ENCODE measurements at places on chromosomes 2 and 18.
A peak's percentile ranks its signal among the peaks of the same experiment; 100 is the strongest.

DNA sequence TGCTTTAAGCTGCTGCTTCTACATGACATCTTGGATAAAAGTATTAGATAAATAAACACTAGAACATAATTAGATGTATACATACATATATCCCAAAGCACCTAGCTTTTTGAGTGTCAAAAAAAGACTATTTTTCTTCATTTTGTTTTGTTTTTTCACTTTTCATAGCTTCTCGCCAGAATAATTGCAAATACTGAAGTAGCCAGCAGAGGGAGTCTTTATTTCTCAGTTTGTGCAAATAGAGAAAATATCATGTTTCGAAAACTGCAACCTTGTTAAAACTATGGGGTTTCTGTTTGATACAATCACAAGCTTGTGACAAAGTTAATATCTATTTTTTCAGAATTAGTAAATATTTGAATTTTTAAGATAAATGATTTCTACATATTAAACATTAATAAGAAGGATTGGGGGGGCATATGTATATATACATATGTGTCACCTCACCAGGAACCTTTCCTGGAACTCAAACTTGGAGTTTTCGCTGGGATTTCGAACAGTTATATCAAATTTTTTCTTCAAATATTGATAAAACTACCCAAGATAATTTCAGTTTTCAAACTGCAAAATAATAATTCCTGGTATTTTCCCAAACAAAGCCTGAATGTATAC lies 61.0 kb downstream of the GRB14 start:
- DNase-seq = peak; percentile 46

GRCh38 chr2:163175294-163175693 lies 336.7 kb upstream of the KCNH7 start:
- no peak for DNase-seq

- no peak for DNase-seq
Observed at GRCh38 chr2:101986804-101987740, 4.7 kb upstream of the IL1R2 start.

- DNase-seq = no peak
Observed at GRCh38 chr2:214077727-214078126, 333.1 kb upstream of the VWC2L start.

DNA sequence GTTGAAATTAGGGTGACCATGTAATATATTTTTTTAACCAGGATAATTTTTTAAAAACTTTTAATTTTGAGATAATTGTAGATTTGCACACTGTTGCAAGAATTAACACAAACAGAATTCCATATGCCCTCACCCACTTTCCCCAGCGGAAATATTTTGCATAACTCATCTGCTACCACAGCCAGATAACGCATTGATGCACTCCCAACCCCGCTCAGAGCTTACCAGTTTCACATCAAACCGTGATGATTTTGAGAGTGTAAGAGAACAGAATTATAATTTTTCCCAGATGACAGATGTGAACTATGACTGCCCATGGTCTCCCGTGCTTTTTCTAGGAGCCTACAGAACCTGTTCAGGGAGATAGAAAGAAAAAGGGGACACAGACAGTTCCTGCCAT lies 35.2 kb upstream of the LDLRAD4 start:
- peak; percentile 48 for DNase-seq

GRCh38 chr18:41323044-41323443 lies 632.0 kb upstream of the PIK3C3 start:
- no peak for DNase-seq

GRCh38 chr2:58973811-58974281 lies 732.7 kb upstream of the FANCL start:
- DNase-seq = no peak

- DNase-seq = no peak
Observed at GRCh38 chr2:118945881-118946280, 3.9 kb downstream of the MARCO start.

DNA sequence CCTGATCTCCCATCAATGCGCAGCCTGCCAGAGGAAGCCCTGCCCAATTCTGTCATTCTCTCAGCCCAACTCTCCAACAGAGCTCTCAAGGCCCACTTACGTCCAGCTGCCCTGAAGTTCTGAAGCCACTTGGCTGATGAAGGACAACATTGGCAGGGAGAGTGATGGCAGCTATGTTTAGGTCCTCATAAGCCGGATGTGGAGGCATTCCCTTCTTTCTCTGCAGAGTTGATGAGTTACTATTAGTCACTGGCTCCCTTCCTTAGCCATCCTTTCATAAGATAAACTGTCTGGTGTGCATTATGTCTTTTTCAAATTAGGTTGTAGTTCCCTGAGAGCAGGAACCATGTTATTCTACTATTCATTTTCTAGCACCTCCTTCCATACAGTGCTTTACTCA lies 22.5 kb upstream of the TACR1 start:
- DNase-seq = peak; percentile 45

GRCh38 chr2:207139552-207139951 lies 26.2 kb downstream of the KLF7 start:
- peak; percentile 54 for DNase-seq

GRCh38 chr2:185522472-185522871 lies 216.1 kb upstream of the FSIP2 start:
- no peak for DNase-seq

DNA sequence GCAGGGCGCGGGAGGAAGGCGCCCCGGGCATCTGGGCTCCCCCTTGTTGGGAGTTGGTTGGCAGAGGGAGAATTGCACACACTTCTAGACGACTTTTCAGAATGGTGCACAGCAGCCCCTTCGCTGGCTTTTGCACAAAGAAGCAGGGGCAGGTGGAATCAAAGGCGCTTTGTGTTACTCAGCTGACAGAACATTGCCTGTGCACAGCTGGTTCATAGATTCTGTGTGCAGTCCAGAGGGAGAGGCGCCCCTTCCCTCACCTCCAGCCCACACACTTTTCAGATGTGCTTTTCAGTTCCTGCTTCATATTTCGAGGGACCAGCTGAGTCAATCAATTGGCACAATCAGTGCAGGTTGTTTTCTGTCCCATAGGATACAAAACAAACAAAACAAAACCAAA lies 348.4 kb upstream of the RAB12 start:
- DNase-seq = no peak

- no peak for DNase-seq
Observed at GRCh38 chr2:204116159-204116792, 179.7 kb downstream of the ICOS start.

DNA sequence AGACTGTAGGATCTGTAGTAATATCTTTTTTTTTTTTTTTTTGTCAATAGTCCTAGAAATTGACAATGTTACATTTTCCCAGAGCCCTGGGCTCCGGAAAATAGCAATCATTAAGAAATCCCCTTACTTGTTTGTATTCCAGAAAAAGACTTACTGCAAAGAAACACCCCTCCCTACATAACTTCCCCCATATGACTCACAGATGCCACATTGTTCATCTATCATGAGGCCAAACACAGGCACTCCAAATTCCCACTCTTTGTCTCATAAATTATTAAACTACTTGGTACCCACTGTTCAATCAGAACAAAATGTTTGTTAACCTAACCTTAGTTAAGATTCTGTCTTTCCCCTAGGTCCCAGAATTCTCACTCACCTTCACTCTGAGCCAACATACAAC lies 53.5 kb downstream of the TEX51 start:
- DNase-seq = no peak

DNA sequence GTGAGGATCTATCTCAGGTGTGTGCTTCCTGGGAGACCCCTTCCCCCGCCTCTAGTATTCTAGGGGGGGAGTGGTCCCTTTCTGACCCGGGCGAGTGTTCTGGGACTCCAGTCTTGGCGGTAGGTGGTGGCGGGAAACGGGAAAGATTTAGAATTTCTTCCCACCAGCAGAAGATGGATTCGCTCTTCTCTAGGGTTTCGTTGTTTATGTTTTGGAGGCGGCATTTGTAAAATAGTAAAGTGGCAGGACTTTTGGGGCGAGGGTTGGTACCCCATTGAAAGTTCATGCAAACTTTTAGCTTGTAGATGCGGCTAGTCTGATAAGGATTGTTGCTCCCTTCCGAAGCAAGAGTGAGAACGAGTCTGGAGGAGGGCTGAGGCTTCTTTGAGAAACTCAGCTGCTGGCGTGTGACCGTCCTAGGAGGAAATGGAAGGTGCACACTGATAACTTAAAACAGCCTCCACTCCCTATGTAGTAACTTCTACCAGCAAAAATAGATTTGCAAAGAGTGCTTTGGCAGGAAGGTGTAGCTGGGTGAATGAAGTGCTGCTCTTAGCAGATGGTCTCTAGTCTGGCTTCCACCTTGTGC lies 412 bp downstream of the GPD2 start:
- DNase-seq = no peak

DNA sequence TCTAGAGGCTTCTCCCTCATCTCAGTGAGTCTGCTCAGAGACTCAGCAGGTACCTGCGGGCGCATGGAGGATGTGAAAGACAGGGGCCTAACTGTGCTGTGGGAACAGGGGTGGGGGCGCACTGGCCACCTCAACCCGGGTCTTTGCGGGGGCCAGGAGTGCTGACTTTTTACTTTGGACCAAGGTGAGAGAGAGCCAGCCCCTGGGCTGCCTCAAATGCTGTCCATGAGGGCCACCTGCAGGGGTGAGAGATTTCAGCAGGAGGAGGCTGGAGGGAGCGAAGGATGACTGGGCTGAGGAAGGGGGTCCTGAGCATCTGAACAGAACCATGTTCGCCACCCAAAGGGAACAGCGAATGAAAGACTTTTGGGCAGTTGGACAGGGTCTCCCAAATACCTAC lies 129.4 kb downstream of the TNS1 start:
- no peak for DNase-seq

DNA sequence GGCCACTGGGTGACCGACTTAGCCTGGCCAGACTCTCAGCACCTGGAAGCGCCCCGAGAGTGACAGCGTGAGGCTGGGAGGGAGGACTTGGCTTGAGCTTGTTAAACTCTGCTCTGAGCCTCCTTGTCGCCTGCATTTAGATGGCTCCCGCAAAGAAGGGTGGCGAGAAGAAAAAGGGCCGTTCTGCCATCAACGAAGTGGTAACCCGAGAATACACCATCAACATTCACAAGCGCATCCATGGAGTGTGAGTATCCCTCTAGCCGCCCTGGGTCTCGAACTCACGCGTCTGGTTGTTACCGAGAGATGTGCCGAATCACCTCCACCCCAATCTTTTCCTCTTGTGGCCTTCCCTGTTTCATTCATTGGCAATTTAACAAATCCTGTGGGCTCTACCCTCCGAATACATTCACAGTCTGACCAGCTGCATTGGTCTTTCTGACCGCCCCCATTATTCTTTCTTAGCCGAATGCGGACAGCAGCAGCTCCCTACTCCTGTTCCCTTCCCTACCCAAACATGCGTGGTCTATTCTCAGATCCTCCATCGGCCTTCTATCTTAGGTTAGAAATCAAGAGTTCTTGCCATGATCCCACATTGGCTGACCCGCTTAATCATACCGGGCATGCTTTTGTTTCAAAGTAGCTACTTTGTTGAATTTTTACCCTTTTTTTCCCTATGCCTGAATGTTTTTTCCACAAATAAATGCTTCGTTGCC lies 631 bp downstream of the RPL31 start:
- peak; percentile 25 for DNase-seq

GRCh38 chr2:161135951-161136593 lies 24.2 kb upstream of the TANK start:
- no peak for DNase-seq

GRCh38 chr2:32594573-32594972 lies 33.3 kb upstream of the TTC27 start:
- DNase-seq = no peak

- DNase-seq = peak; percentile 16
Observed at GRCh38 chr2:208175840-208176153, 12.4 kb upstream of the CRYGA start.

GRCh38 chr2:30361751-30362394 lies 85.2 kb upstream of the LCLAT1 start:
- DNase-seq = no peak

GRCh38 chr2:44731505-44731904 lies 210.0 kb upstream of the SIX3 start:
- no peak for DNase-seq

GRCh38 chr2:11203480-11203879 lies 48.2 kb downstream of the SLC66A3 start:
- no peak for DNase-seq

- no peak for DNase-seq
Observed at GRCh38 chr18:47932603-47933002, 2.1 kb upstream of the SMAD2 start.

- DNase-seq = peak; percentile 5
Observed at GRCh38 chr2:60882971-60883753, 1.8 kb downstream of the REL start.

GRCh38 chr18:43682196-43682595 lies 404.9 kb upstream of the SYT4 start:
- DNase-seq = no peak

DNA sequence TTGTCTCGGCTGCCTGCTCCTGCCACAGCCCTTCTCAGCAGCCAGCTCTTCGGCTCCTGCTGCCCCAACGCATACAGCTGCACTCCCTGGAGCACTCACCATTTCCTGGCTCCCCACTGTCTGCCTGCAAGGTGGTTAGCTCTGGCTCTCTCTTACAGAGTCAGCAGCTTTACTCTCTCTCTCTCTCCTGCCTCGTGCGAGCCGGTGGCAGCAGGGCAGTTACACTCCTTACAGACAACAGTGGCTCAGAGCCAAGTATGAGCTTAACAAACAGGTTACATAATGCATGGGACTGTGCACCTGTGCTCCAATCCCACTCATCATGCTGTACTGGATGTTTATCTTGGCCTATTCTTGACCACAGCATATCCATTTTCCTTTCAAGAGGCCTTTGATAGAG lies 47.4 kb upstream of the DNAJC10 start:
- DNase-seq = no peak

GRCh38 chr2:135875491-135876065 lies 665 bp downstream of the MCM6 start:
- peak; percentile 74 for DNase-seq

- peak; percentile 7 for DNase-seq
Observed at GRCh38 chr18:70377317-70377799, 88.5 kb downstream of the SOCS6 start.

- DNase-seq = no peak
Observed at GRCh38 chr2:141582213-141582612, 548.6 kb downstream of the LRP1B start.

DNA sequence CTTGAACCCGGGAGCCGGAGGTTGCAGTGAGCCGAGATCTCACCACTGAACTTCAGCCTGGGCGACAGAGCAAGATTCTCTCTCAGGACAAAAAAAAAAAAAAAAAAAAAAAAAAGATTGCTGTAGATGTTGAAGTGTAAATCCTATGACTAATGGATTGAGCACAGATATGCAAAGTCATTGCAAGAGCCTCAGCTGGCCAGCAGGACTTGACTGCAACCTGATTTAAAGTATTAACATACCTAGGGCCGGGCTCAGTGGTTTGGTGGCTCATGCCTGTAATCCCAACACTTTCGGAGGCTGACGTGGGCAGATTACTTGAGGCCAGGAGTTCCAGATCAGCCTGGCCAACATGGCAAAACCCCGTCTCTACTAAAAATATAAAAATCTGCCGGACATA lies 103.4 kb upstream of the MSH2 start:
- peak; percentile 76 for DNase-seq
